ENCODE measurements at places on chromosomes 1 and 21.

- DNase-seq, result peak; percentile 43
Measured at GRCh38 chr1:246012341-246012740, 494.7 kb downstream of the SMYD3 start.

- DNase-seq, result no peak
Measured at GRCh38 chr1:2633936-2634491, 1.2 kb upstream of the MMEL1 start.

DNA sequence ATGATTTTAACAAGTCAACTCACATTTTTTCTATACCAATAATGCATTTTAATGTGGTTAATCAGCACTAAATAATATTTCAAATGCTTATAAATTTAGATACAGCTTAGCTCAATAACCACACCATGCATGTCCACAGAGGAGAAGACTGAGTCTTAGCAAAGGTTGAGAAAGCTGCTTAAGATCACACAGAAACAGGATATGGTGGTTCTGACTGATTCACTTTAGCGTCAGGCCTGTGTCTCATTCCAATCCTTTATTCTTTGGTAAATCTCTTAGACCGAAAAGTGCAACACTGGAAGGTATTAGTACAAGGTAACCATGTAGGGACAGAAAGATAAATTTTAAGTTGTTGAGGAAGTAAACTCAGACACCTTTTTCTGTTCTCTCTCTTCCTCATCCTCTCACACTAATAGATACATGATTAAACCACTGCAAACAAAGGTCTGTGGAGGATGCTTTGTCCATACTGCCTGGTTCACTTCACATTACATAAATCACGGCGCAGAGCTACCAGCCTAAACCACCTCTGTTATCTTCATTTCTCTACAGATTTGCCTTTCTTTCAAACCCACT, 139.0 kb downstream of the DPYD start:
- no peak for DNase-seq

- DNase-seq, result no peak
Measured at GRCh38 chr21:35204850-35205541, 155.9 kb upstream of the RUNX1 start.

DNA sequence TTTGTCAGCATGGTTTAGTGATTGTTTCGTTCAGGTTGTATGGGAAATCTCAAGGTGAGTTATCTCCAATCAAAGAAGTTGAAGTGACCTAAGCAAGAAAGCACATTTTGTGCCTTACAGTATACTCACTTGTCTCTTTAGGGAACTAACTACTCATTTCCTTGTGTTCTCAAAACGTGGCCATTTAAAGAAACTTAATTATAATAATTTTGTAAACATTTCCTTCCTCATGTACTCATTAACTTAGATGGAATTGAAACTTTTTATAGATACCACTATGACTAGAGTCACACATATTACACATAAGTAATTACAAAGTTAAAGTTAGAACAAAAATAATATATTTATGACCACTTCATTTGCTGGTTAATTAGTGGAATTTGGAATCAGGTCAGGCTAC, 552.6 kb downstream of the MRPL39 start:
- DNase-seq, result no peak

- DNase-seq, result no peak
Measured at GRCh38 chr1:84365225-84366221, 32.8 kb upstream of the DNASE2B start.

- no peak for DNase-seq
Measured at GRCh38 chr1:15055736-15056415, 97.7 kb upstream of the TMEM51 start.

GRCh38 chr21:22174746-22175145, 1176.5 kb downstream of the NCAM2 start:
- no peak for DNase-seq

DNA sequence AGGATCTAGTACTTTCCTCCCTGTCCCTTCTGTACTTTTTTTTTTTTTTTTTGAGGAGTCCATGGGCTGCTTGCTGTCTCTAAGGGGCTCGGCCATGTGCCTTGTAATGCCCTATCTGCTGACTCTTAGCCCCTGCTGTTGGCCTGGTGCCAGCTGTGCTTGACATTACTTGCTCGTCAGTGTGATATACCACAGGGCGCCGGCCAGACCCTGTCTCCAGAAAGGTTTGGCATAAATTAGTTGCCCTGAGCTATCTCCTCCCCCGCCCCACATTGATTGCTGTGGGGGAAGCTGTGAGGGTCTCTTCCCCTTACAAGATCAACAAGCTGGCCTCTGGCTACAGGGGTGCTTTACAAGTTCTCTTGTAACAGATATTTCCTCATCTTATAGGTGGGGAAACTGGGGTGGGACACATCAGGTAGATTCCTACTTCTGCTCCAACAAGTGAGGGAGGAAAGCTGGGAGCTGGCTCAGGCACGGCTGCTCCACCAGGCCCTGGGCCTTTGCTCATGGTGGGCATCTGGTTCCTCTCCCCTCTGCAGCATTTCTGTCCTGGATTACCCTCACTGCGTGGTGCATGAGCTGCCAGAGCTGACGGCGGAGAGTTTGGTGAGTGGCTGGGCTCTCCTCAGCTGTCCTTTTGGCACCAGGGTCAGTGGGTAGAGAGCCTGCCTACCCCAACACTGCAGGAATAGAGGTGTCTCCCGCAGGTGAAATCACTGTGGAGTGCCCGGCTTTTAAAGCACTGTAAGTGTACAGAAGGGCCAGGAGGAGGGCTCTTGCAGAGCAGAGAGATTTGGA, 15.6 kb downstream of the STRIP1 start:
- no peak for DNase-seq

- no peak for DNase-seq
Measured at GRCh38 chr1:41391834-41392527, 30.7 kb downstream of the FOXO6 start.

- no peak for DNase-seq
Measured at GRCh38 chr1:7385471-7386225, 385.4 kb upstream of the VAMP3 start.

GRCh38 chr1:229689273-229689672, 63.2 kb downstream of the URB2 start:
- no peak for DNase-seq

GRCh38 chr1:37574834-37575480, 18.2 kb downstream of the DNALI1 start:
- no peak for DNase-seq

DNA sequence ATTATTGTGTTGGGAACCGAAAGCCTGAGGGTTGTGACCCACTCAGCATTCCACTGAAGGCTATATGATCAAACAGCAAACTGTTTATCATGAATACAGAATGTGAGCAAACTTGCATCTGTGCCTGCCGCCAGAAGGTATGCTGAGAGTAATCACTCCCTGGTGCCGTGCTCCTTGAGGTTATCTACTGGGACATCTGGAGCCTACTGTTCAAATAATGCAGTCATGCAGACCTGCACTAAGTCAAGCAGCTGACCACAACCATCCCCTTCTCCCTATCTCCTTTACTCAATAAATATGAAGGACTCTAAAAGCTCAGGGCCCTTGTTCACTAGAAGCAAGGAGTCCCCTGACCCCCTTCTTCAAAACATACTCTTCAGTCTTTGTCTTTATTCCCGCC, 13.5 kb downstream of the GSTM5 start:
- no peak for DNase-seq

DNA sequence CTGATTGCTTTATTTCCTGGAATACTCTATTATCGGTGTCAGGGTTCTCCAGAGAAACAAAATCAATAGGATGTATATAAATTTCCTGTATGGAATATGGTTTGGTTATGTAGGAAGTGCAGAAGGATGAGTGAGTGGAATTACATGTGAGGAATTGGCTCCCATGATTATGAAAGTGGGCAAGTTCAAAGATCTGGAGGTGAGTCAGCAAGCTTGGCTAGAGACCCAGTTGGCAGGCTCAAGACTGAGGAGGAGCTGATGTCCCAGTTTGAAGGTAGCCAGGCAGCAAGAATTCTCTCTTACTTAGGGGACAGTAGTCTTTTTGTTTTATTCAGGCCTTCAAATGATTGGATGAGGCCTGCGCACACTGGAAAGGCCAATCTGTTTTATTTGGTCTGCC, 57.5 kb downstream of the MAP3K7CL start:
- DNase-seq, result no peak

DNA sequence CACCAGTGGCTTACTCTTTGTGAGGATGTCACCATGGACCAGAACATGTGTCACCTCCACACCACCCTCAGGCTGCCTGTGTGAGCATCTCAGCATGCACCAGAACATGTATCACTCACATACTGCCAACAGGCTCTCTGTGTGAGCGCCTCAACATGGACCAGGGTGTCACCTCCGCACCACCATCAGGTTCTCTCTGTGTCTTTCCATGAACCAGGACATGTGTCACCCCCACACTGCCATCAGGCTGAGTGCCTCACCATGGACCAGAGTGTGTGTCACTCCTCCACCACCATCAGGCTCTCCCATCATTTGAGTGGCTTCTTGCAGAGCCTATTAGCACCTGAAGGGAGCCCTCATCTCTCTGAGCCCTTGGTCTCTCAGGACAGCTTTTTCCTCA, 125.2 kb downstream of the ZNF648 start:
- DNase-seq, result no peak

- DNase-seq, result no peak
Measured at GRCh38 chr1:188155261-188155660, 1326.5 kb downstream of the PLA2G4A start.

- DNase-seq, result no peak
Measured at GRCh38 chr1:91613595-91613994, 112.9 kb downstream of the CDC7 start.

GRCh38 chr1:162200096-162200847, 130.8 kb downstream of the NOS1AP start:
- DNase-seq, result no peak
